Fibroblast of skin of right biceps (primary cell): ENCODE measurements at places on chromosomes 1 and 21.

- DNase-seq = no peak
These were observed 37.5 kb upstream of the LAPTM5 start for GRCh38 chr1:30795026-30795425.

- DNase-seq = no peak
These were observed 33.9 kb downstream of the LDLRAP1 start for GRCh38 chr1:25577134-25577920.

DNA sequence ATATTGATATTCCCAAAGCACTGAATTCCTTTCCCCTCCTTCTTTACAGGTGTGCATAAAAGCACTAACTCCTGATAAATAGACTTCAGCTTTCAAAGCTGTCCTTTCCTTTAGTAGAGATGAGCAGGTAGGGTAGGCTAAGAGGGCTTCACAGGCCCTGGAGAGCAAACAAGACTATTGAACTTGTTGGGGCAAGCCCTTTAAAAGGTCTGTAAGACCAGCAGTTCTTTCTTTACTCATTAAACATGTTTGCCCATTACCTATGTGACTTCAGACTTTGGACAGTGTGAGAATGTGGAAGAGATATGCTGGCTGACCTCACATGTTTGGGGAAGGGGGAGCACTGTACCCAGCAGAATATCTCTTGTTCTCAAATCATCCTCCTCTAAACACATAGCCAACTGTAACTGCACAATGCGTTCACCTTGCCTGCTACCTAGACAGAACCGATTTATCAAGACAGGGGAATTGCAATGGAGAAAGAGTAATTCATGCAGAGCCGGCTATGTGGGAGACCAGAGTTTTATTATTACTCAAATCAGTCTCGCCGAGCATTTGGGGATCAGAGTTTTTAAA lies 27.1 kb upstream of the HAO2 start:
- no peak for DNase-seq

GRCh38 chr1:64624218-64624713 lies 120.6 kb upstream of the RAVER2 start:
- DNase-seq = peak; percentile 74

GRCh38 chr1:150906813-150907212 lies 19.4 kb upstream of the SETDB1 start:
- DNase-seq = no peak

GRCh38 chr1:51690285-51690961 lies 73.5 kb downstream of the OSBPL9 start:
- peak; percentile 68 for DNase-seq

GRCh38 chr1:168970926-168971659 lies 135.4 kb upstream of the ATP1B1 start:
- no peak for DNase-seq

- DNase-seq = peak; percentile 96
These were observed 40.5 kb downstream of the AK5 start for GRCh38 chr1:77322061-77322900.

DNA sequence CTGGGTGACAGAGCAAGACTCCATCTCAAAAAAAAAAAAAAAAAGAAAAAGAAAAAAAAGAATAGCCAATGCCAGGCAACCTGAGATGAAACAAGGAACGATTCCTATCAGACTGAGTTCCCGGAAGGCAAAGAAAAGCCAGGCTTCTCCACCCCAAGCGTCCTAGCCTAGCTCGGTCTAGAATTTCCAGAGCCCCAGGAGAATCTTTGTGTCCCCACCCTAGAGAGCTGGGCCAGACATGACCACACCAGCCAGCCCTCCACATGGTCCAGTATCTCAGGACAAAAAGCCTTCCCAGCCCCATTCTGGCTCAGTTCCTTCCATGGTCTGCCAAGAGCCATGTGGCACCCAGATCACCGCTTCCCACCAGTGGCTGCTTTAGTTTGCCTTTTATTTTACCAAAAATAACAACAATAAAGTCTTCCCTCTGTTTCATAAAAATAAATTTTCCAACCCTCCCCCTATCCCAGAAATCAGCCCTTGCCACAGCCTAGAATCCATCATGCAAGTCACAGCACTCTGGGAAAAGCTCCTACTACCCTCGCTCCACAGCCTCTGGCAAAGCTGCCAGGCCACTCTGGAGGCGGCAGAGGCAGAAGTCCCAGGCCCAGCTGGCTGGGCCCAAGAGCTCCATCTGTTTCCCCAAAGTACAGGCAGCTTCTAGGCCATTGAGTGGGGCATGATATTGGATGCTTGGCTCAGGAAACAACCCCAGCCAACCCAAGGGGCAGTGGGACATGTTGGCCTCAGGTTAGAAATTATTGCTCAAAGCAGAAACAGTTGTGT lies 3.5 kb upstream of the MKNK1 start:
- DNase-seq = no peak

DNA sequence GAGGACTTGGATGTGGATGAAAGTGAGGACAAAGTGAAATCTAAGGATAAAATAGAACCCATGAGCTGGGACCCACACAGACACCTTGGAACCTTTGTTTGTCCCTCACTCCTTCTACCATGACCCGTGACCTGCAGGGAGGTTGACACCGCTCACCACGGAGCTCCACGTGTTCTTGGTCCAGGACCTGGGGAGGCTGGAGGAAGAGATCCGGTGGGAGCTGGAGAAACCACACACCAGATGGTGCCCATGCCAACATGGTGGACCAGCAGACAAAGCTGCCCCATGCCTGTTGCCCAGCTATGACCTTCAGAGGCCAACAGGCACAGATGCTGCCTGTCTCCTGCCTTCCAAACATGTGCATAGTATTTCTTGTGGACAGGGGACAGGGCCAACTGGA lies 721.9 kb downstream of the PTPRU start:
- DNase-seq = no peak

DNA sequence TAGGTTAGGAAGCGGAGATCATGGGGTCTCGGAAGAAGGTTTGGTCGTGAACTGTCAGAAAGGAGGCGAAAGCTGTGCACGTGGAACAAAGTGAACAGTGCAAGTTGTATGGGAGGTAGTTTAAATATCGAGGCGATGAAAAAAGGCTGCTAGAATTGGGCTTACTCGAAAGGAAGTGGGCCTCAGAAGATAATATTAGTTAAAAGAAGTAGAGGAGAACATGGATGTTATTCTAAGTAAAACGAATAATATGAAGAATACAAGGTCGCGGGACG lies 571 bp downstream of the WDR3 start:
- DNase-seq = no peak

- no peak for DNase-seq
These were observed 32.6 kb downstream of the NIBAN1 start for GRCh38 chr1:184941735-184942134.

- peak; percentile 9 for DNase-seq
These were observed 114.5 kb upstream of the PLPPR5 start for GRCh38 chr1:99119188-99119587.

DNA sequence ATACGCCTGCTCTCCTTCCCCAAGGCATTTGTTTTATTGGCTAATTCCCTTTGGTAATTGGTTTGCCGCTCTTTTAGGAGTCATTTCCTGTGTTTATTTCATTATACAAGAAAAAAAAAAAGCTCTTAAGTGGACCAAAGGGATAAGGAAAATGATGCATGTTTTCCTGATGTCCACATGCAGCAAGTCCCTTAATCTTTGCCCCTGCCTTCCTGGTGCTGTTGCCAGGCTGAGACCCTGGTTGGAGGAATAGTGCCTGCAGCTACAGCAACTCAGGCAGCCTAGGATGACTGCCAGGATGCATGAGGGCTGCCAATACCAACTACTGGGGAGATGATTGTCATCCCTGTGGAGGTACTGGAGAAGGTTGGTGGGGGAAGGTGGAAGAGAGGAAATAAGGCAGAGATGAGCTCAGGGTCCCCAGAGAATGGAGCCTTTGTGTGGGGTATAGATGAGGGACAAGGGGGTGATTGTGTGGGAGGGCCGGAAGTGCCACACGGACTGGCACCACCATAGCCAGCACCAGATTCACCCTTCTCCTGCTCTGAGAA lies 6.1 kb upstream of the GATAD2B start:
- DNase-seq = no peak

GRCh38 chr1:14441302-14441741 lies 157.2 kb upstream of the KAZN start:
- DNase-seq = peak; percentile 95

- DNase-seq = no peak
These were observed 12.0 kb upstream of the TTLL10 start for GRCh38 chr1:1161683-1162079.
